Stimulated activated CD8-positive, alpha-beta memory T cell treated with anti-CD3 and anti-CD28 coated beads, Interleukin-12 subunit alpha, Interleukin-12 subunit beta, amount 100 ng/mL, for 1 hour (primary cell): ENCODE measurements at places on chromosomes 7 and 10.

GRCh38 chr10:1449572-1450205 is 287.6 kb downstream of the ADARB2 start:
- DNase-seq = no peak

DNA sequence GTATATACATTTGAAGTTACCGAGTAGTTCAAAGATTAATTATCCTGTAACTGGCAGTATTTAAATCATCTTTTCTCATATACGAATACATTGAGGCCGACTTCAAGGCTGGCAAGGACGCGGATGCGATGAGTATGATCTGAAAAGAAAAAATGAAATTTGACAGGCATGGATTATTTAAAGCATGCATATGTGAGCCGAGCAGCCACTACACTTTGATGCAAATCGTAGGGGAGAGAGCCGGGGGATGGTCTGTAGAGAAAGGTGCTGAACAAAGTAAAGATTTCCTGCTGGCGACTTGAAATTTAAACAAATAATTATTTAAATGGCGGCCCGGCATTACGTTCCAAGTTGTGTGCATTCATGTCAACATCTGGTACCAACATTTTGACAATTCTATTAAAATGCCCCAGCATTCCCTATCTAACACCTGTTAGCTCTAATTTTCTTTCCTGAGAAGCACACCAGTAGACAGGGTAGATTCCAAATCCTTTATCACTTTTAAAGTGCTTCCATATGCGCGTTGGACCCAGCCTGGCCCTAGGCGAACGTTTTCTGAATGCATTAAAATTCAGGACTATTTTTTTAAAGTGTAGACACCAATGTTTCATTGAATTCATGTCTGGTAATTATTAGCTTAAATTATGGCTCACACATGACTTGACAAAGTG is 188.7 kb downstream of the EMX2 start:
- DNase-seq = no peak

DNA sequence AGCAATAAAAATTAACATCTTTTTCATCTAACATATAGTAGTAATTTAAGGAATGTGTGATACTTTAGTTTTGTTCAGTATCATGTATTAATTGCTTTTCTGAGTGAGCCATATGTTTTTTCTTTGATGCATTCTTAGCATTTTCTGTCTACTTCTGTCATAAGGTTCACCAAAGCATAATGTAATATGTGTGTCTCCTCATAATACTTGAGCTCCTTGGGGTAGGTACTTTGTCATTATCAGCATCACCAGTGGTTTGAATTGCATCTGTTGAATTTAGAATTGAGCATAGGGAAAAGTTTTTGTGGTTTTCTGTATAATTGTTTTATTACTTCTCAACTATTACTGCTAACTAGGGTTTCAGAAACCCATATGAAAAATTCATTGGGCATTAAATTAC is 26.5 kb downstream of the VPS50 start:
- DNase-seq = no peak

GRCh38 chr10:110820321-110820814 is 51.4 kb upstream of the PDCD4 start:
- no peak for DNase-seq

- no peak for DNase-seq
Measured at GRCh38 chr10:10819206-10819856, 198.3 kb upstream of the CELF2 start.

- no peak for DNase-seq
Measured at GRCh38 chr7:6579446-6579845, 2.2 kb downstream of the ZDHHC4 start.

GRCh38 chr7:28168393-28169158 is 12.0 kb downstream of the JAZF1 start:
- DNase-seq = no peak

DNA sequence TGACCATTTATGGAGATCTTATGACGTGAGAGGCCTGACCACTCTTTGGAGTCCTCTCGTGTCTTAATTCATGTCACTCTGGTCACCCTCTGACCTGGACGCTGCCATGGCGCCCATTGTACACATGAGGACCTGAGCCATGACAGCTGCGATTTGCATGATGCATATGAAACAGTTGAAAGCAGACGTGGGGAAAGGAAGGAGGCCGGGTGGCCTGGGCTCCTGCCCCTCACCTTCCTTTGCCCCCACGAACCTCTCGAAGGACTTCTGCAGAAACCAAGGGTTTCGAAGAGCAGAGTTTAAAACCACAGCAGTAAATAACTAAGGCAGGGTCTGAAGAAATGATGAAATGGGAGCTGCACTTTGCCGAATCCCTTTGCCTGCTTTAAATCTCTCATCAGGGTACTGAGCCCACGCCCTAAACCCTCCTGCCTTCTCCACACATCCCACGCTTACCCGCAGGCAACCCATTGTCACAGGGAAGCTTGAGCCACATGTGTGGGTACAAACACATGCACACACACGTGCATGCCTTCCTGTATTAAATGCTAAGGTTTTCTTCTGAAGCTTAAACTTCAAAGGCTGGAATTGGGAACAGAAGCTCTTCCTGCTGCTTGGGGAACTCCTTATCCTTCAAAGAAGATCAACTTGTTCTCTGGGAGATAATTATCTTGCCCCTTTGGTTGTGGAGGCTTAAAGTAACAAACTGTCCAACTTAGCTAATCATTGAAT is 11.7 kb upstream of the CALML3 start:
- no peak for DNase-seq

- DNase-seq = no peak
Measured at GRCh38 chr10:31999070-31999660, 57.1 kb downstream of the KIF5B start.

DNA sequence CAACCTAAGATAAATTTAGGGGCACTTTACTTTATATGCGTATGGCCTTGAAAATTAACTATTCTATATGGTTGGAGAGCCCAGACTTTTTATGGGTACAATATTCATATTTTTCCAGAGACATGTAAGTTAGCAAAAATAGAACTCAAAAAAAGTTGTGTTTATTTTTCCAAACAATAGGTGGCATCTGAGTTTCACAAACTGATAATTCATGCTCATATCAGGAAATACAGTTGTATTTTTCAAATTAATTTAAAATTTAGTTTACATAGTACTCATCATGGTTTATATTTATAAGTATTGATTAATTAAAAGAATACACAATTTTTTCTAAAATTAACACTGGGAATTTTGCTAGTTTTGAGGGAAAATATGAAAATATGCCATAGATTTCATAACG is 34.6 kb downstream of the ANKRD7 start:
- DNase-seq = no peak

DNA sequence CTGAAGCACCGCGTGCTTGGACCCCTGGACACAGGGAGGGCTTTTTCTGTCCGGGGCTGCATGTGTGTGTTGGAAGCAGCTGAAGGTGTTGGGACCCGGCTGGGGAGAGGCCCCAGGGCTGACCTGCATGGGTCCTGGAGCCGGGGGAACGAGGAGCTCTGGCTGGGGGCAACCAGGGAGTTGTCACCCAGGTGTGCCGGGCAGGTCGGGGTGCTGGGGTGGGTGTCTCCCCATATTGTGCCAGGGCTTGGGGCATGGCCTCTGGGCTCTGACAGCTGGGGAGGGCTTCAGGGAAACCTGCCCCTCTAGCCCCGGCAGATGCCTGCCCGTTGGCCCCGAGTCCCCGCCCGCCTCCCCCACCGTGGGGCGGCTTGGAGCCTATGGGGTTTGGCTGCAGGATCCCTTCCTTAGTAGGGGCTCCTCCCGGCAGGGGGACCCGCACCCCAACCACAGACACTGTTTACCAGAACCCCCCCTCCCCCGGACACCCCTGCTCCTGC is 42.3 kb downstream of the UNCX start:
- DNase-seq = no peak

GRCh38 chr7:106037489-106038176 is 74.5 kb downstream of the SYPL1 start:
- DNase-seq = no peak

GRCh38 chr7:149680331-149681025 is 92.9 kb downstream of the ZNF467 start:
- no peak for DNase-seq

DNA sequence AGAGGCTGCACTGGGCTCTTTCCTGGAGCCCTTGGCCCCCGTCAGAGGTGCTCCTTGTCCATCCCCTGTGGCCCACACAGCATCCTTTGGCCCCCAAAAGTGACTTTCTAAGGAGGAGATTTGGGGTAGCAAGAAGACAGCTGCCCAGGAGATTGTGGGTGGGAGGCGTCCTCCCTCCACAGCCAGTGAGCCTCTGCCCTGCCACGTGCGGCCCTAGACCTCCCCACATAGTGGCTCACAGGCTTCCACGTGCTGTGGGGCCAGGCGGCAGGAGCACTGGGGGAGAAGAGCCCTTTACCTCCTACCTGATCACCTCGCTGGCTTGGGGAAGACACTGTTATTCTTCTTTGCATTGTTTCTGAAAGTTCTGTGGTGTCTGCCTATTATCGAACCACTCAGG is 178.8 kb downstream of the TCERG1L start:
- DNase-seq = no peak

GRCh38 chr7:99373091-99374066 is 1.2 kb upstream of the ARPC1B start:
- DNase-seq = no peak

GRCh38 chr7:104137971-104138370 is 69.8 kb downstream of the ORC5 start:
- no peak for DNase-seq

- DNase-seq = no peak
Measured at GRCh38 chr10:93678386-93678785, 24.0 kb downstream of the FRA10AC1 start.

GRCh38 chr7:1924258-1924817 is 254.3 kb downstream of the ELFN1 start:
- DNase-seq = no peak

DNA sequence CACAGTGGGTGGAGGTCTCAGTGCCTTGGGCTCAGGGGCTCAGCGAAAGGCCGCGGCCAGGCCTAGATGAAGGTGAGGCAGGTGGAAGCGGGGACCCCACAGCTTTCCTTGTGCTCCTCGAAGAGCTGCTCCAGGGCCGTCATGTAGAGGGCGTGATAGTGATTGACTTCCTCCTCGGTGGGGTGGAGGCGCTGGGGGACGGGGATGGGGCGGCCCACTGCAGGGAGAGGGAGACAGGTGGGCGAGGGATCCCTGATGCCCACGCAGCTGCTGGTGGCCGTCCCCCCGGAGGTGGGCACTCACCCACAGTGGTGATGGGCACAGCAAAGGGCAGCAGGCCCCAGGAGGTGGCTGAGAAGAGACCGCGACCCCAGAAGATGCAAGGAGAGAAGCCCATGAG is 5.0 kb downstream of the MOGAT3 start:
- DNase-seq = no peak

DNA sequence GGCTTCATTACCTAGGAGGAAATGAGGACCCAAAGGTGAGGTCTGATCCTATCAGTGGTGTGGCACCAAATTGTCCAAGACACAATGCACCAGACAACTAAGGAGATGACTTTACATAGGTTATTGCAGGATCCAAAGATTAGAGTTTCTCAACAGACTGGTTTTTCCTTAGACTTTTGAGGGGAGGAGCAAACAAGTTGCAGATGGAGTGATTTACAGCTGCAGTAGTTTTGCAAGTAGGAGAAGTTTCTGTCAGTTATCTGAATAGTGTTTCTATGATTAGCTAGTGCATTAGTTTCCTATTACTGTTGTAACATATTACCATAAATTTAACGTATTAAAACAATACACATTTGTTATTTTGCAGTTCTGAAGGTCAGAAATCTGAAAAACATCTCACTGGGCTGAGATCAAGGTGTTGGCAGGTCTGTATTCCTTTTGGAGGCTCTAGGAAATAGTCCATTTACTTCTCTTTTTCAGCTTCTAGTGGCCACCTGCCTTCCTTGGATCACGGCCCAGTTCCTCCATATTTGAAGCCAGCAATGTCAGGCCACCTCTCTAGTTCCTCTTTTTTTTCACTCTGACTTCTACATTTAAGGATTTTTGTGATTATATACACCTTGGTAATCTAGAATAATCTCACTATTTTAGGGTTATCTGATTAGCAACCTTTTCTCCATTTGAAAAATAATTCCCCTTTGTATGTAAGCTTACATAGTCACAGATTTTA is 994.9 kb downstream of the REEP3 start:
- DNase-seq = no peak

GRCh38 chr10:76631884-76632766 is 1005.5 kb downstream of the KCNMA1 start:
- no peak for DNase-seq

GRCh38 chr7:39317107-39317506 is 249.1 kb upstream of the YAE1 start:
- no peak for DNase-seq

DNA sequence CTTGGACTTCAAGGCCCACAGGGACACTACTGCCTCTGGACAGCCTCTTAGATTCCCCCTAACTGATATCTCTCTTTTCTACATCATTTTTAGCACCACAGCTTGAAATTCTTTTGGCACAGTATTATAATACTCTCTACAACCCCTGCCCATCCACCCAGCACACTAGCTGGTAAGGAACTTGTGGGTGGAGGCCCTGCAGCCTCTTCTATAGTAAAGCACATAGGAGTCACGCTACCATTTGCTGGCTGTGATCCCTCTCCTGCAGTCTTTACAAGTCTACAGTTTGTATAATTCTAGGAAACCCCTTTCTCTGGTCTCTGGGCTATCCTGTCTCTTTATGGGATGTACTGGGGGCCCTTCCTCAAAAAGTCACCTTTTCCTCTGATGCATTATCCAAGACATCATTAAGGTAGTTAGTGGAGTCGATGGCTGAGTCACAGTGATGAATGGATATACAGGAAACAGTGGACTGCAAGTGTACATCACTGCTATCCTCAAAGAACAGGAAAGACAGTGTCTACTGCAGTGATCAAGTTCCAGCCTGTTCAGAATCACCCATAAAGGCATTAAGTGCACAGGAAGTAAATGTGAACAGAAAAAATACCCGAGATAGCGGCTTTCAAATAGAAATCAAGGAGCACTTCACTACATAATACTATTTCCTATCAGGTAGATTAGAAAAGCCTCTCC is 54.4 kb downstream of the STK17A start:
- no peak for DNase-seq

GRCh38 chr7:1926908-1927306 is 256.8 kb downstream of the ELFN1 start:
- no peak for DNase-seq

- no peak for DNase-seq
Measured at GRCh38 chr7:65230231-65230630, 143.4 kb upstream of the ZNF92 start.

GRCh38 chr7:143988976-143989745 is 11.0 kb upstream of the OR6B1 start:
- DNase-seq = no peak

DNA sequence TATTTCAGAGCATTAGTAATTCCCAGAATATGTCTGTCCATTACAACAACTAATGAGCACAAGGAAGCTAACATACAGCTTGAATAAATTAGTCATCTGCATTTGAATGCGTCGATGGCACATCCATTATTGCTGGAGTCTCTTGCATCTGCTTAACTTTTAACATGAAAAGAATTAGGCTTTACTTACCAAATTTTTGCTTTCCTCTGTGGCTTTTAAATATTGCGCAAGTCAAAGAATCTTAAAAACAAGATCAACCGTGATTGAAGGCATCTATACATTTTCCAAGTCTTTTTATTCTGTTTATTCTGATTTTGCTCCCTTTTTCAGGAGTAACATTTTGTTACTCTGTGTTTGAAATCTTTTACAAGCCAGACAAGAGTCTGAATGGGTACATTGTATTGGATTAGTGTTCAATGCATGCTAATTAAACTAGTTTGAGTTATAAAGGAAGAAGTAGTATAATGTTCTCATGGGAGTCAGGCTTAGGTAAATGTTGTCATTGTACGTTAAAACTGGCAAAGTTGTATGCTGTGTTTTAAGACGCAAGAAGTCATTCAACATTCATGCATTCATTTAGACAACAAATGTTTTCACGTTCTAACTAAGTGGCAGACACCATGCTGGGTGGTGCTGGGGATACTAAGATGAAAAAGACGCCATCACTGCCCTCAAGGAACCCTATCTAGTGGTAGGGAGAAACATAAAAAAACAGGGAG is 4.0 kb upstream of the CACNB2 start:
- no peak for DNase-seq
